ENCODE measurements at places on chromosomes 3 and 15.
A peak's percentile ranks its signal among the peaks of the same experiment; 100 is the strongest.

DNA sequence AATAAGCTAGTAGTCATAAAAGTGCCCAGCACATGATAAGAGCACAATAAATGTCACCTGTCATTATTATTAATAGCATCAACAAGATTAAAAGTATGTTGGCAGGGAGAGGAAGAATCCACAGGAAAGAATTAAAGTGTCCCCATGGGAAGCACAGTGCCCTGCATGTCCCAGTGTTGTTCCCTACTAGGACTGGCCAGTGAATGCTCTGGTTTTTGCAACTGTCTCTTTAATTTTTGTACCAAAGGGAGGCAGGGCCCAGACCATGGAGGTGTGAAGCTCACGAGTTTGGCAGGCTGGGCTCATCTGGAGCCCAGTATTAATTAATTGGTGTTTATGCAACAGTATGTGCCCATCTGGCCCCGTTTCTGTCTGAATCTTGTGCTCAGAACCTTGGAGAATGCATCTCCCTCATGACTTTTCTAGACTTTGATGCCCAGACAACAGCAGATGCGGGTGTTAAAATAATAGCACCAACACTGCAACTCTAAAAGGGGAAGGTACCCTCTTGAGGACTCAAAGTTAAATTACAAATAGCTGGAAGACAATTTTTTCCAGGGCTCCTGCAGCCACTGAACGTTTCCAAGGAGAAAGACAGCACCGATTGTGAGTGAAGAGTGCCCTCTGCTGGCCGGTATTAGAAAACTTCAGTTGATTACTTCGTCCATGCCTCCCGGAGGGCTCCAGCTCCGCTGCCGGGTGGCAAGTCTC lies 71.9 kb upstream of the SPATA12 start:
- peak; percentile 88 for DNase-seq

DNA sequence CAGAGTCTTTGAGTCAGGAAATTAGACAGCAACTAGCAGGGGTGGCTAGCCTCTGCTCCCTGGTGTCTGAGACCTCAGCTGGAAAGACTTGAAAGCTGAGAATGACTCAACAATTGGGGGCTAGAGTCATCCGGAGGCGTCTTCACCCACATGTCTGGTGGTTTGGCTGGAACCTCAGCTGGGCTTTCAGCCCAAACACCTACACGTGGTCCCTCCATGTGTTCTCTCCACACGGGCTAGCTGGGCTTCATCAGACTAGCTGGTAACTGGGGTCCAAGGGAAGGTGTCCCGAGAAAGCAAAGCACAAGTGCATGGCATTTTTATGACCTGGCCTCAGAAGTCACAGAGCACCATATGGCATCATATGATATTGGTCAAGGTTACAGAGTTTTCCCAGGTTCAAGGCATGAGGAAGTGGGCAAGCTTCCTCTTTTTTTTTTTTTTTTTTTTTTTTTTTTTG lies 19.9 kb upstream of the ABHD2 start:
- peak; percentile 67 for DNase-seq

DNA sequence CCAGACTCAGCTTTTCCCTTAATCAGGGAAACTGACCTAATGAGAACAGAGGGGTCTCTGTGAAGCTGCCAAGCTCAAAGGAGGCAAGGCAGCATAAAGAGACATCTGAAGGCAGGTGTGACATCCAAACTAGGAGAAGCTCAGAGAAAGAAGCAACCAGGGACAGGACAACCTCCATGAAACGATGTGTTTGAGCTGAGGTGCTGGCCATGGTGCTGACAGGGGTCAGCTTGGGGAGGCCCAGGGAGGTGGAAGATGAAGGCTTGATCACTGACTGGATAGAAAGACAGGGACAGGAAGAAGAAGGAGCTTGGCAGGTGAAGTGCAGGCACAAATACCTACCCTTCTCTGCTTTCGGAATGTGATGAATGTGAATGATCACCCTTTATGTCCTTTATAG lies 179.5 kb upstream of the NSMCE3 start:
- no peak for DNase-seq

DNA sequence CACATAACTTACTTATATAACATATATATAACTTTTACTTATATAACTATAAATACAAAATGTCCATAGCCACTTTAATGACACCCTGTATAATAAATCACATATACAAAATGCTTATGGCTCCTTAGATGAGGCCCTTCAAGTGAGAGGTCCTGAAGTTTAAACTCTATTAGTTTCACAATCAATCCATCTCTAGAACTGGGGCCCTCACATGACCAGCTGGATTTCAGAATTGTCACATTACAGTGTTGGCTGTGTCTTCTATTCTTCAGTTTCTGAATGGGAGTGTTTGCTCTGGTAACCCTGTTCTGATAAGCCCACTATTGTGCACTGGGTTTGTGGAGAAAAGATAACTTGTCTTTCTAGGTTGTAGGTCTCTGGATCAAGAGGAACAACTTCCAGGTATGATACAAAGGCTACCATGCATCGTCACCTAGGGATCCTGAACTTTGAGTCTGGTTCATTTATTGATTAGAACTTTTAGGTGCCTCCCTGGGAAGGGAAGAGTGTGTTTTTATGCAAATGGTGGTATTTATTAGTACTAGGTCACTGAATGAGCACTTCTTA lies 107.9 kb downstream of the DNAH12 start:
- DNase-seq: no peak

DNA sequence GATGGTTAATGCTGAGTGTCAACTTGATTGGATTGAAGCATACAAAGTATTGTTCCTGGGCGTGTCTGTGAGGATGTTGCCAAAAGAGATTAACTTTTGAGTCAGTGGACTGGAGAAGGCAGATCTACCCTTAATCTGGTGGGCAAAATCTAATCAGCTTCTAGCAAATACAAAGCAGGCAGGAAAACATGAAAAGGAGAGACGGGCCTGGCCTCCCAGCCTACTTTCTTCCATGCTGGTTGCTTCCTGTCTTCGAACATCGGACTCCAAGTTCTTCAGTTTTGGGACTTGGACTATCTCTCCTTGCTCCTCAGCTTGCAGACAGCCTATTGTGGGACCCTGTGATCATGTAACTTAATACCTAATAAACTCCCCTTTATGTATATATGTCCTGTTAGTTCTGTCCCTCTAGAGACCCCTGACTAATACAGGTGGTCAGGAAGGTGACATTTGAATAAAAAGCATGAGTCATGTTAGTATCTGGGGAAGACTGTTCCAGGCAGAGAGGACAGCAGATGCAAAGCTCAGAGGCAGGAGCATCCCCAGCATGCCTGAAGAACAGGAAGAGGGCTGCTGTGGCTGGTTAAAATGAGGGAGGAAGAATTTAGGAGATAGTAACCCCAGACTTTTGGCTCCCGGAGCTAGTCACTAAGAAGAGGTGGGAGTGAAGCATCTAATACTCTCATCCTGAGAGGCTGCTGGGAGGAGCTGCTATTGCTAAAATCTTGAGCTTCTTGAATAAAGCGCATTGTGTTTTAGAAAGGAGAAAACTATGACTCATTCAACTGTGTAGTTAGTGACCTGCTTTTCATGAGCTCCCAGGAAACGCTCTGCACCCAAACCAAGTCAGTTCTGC lies 207.4 kb upstream of the HES1 start:
- no peak for DNase-seq

DNA sequence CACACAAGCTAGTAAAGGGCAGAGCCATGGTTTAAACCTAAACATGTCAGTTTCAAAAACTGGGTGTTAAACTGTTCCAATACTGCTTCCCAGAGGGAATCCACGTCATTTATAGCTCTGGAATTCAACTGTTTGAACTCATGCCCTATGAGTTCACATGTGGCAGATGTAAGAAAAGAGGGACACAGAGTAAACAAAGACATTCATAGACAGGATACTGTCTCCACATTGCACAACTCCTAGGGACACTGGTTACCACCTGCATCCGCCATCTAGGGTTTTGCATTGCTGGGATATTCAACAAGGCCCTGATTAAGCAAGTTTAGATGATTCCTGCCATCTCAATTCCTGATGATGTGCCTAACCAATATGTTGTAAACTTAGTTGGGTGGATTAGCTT lies 134.1 kb upstream of the COL8A1 start:
- DNase-seq: no peak

DNA sequence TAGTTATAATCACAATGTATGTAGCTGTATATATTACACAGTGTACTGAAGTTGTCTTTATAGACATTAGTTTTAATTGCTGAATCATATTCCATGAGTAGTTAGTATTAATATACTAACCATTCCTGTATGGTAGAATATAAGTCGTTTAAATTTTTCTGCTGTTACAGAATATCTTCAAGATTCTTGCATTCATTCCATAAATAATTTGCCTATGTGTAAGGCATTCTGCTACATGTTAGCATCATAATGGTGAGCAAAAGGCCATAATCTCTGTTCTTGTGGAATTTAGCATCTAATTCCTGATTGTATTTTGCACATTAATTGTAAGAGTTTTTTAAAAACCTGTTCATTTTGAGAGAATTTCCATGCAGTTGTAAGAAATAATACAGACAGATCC lies 14.1 kb downstream of the GYG1 start:
- no peak for DNase-seq

GRCh38 chr3:18501679-18502343 lies 76.7 kb upstream of the SATB1 start:
- DNase-seq: peak; percentile 66

DNA sequence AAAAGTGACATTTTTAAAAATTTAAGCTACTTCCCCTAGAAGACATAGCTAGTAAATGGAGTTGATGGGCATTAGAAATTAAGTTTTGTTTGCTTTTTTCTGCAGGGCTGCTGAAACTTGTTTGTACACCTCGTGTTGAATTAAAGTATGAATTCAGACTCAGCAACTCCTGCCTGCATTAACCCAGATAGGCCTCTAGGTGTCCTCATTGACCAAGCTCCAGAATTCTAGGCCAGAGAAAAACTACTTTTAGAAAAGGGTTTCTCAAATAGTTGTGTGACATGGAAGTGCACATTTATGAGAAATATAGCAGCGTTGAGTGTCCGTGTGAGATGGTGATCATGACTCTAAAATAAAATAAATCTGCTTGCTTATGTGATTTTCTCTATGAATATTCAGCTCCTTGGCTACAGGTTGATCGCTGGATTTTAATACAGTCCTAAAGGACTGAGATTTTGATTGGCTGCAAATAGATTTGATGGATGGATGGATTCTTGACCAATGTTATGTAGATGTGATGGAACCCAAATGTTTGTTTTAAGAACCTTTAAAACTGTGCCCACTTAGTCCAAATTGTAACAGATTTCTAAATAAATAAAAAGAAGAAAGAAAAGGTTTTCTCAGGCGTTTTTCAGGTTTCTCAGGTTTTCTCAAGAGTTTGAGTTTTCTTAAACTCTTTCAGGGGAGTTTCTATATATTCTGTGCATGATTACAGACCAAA lies 39.4 kb upstream of the LMOD3 start:
- DNase-seq: peak; percentile 59

- DNase-seq: no peak
Measured at GRCh38 chr3:43862470-43862869, 171.7 kb downstream of the ABHD5 start.

DNA sequence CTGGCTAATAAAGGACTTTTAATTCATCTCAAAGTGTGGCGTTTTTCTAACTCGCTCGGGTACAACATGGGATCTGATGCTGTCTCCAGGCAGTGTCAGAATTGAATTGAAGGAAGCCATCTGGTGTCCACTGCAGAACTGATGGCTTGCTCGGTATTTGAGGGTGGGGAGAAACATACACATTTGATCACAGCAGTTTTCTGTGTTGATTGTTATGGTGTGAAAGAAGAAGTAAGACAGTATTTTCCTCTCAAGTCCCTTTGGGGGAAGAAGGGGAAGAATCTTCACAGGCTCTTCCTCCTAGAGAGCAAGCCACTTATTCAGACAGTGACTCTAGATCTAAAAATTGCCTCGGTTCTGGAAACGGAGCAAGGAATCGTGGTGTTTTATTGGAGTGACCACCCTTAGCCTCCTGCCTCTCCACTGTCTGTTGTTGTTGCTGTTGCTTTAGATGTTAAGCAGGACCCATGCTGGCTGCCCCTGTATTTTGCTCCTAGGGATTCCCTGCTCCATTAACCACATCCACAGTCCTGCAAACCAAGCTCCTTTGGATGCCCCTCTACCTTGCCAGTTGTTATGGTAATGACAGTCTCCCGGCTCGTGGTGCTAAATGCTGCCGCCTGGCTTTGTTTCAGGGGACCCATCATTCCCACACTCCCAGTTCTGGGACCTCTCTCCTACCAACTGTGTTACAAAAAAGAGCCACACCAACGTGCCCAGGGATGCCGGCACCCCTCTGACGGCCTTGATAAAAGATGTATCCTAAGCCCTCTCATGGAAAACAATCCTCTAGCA lies 15.3 kb upstream of the MCCC1 start:
- peak; percentile 27 for DNase-seq

DNA sequence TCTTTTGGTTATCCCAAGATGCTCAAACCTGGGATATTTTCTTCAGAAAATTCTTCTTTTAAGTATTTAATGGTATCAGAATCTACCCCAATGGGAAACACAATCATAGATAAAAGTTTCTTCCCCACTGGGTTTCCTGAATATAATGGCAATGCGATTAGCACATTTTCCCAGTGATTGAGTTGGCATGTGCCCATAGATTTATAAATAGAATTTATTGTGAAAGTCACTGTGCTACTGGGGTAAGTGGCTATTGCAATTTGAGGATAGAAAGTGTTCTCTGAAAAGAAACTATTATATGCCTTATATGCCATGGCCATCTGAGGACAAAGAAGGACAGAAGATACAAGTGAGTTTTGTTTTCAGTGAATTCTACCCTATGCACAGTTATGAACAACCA lies 99.0 kb upstream of the RBMS3 start:
- no peak for DNase-seq

DNA sequence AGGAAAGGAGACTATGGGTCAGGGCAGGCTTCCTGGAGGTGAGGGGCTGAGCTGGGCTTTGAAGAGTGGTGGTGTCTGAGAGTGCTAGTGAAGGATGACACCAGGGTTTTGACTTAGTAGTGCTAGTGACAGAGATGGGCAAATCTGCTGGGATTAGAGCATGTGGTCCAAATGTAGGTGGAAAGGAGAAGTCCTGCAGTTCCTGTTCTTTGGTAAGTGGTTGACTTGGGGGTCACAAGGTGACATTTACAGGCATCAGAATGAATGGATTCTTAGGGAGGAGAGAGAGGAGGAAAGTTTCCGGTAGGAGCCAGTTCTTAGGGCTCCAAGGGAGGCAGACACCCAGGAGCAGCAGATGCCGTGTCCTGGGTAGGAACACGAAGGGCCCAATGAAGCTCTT lies 796 bp upstream of the DOCK3 start:
- DNase-seq: peak; percentile 57

DNA sequence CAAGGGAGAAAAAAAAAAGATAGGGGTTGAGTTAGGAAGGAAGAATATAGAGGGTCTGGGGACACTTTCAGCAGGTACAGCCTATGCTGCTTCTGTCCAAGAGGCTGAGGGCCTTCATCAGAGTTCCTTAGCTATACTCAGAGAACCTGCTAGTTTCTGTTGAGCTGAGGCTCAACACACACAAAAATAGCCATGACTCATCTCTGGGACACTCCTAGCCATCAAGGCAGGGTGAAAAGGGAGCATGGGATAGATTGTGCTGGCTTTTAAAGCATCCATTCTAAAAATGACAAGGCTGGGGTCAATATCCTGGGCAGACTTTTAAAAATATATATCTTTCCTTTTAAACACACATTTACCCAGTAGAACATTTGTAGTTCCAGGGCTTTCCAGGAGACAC lies 2.8 kb upstream of the RTP2 start:
- DNase-seq: no peak

Data from suppressor macrophage treated with lipopolysaccharide for 4 hours (primary cell).